H1 (cell line): ENCODE measurements at places on chromosomes 4 and X.

GRCh38 chr4:173807347-173807746, 277.3 kb upstream of the HAND2 start:
- DNase-seq: no peak

DNA sequence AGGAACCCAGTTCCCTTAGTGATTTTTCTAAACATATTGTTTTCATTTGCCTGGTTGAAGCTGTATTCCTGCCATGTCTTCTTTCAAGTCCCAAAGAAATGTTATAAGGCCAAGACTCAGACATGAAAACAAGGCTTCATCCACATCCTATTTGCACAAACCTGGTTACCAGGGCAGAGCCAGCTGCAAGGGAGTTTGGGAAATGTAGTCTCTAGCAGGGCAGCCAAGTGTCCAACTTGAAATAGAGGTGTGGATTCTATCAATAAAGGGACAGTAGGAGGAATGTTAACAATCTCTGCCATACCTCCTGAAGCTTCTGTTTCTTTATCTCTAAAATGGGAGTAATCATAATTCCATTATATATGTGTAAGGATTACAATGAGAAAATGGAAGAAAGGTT, 56.6 kb downstream of the INTS12 start:
- DNase-seq: no peak

DNA sequence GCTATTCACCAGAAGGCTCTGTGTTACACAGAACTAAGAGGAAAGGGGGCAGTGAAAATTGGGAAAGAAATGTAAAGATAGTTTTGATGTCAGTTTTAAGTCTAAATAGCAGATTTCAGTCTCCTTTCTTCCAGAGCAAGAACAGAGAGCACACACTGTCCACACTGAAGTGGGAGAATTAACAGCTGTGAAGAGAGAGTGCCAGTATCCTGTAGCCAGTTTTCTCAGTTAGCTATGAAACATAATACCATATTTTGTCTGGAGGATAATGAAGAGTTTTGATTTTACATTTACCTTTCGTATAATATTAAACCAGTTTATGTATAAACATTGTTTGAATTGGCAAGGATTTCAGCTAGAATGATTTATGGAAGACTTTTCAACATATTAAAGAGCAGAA, 35.1 kb downstream of the FBXO8 start:
- no peak for DNase-seq

DNA sequence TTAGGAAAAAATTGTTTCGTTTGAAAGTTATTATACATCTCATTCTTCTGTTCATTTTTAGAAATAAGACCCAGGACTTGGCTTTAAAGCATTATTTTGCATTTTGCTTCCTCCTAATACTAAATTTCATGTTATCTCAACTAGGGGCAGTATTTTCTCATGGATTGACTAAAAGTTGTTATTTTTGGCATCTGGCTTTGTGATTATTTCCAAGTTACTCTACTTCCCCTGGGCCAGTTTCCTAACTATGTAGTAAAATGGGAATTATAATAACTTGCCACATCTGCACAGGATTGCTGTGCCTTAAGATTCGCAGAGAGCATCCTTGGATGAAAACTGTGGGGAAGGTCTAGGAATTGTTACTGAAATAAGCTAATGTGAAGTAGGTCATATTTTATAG, 3.0 kb downstream of the RBPJ start:
- no peak for DNase-seq

- no peak for DNase-seq
Measured at GRCh38 chrX:69015564-69016292, 149.5 kb downstream of the PJA1 start.
